ENCODE measurements at places on chromosomes 7 and 10.

DNA sequence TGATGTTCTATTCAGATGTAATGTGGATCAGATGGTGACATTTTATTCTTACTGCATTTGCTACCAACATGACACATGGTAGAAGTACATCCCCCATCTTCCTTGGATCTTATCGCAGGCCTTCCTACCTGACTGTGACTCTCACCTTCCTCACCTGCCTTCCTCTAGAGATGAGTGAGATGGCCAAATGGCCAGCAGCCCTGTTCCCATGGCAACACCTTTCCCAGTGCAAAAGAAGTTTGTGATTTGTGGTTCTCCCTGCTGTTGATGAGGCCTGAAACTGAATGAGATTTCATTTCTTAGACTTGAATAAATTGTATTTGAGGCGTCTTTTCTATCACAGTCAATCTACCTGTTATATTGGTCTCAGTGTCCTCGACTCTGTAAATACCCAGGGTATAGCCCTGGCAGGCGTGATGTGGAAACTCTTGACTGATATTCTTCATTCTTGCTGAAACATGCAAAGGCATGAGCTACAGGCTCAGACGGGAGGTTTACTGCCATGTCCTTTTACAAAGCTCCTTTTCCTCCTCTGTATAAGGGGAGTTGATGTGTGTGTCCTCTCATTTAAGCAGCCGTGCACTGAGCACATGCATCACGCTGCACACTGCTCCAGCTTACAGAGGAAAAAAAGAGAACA lies 440.7 kb upstream of the AKR1E2 start:
- no peak for DNase-seq

DNA sequence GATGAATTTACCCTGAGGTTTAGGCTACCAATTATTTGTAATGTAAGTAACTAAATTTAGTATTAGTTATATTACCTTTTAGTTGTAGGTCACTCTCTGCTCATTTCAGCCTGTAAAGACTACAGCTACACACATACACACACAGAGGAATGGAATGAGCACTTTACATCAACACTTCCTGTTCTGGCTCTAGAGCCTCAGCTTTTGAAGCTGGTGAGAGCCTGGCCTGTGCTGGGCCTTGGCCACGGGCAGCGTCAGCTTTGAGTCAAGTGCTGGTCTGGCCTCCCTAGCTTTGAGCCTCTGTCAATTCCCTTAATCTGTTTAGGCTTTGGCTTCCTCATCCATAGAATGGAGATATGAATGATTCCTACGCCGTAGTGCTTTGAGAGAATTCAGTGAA lies 141.7 kb downstream of the EGFR start:
- DNase-seq: no peak

DNA sequence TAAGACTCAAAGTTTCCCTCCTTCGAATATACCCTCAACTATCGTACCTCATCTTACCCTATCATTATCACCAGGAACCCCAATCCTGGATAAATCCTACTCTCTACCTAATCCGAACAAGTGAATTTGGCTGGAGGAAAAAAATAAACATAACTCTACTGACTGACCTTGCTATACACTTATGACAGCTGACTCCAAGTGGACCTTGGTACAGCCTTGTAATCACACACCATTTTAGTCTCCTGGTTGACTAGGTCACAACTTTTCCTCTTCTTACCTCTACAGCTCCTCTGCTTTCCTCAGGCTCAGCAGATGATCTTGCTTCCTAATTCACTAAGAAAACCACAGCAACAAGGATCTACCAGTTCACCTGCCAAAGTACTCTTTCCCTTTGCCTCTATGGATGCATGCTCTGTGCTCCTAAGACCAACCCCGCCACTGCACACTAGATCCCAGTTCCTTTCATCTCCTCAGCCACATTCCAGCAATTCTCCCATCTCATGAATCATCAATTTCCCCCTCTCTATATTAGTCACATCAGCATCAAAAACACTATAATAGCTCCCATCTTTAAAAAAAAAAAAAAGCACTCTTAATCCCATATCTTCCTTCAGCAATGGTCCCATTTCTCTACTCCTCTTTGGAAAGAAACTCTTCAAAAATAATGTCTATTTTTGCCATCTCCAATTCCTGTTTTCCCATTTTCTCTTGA lies 35.5 kb downstream of the COA1 start:
- DNase-seq: no peak

DNA sequence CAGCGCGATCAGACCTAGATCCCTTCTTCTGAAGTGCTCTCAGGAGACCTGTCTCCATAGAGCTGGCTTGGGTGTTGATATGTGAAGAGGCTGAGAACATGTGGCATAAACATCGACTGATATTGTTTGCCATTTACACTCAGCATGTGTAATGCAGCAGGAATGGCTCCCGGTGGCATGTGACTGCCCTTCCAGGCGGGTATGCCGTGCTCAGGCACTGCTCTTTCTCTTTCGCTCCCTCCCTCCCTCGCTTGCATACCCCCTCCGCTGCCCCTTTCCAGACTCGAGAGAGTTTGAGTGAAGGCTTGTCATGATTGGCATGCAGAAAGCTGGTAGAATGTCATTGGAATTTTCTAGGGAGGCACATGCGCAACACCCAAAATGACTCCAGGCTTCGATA lies 107.3 kb upstream of the PDCD4 start:
- no peak for DNase-seq

DNA sequence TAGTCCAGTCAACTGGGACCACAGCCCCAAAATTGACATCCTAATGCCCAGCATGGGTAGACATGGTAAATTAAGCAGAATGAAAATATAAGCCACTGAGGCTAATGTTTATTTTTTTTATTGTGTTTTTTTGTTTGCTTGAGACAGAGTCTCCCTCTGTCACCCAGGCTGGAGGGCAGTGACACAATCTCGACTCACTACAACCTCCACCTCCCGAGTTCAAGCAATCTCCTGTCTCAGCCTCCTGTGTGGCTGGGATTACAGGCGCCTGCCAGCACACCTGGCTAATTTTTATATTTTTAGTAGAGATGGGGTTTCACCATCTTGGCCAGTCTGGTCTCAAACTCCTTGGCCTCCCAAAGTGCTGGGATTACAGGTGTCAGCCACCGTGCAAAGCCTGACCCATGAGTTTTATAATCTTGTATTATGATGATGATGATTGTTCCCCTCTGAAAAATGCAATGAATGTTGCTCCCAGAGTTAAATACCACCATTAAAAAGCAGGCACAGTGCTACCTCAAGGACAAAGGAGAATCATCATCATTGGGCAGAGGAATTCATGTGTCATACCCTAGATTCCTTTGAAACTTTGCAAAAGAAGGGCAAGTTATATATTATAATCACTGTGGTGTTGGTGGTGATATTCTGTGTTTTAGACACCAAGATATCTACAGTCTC lies 228.0 kb downstream of the PARD3 start:
- no peak for DNase-seq

- DNase-seq: no peak
Observed at GRCh38 chr7:45055016-45055415, 33.8 kb downstream of the NACAD start.

GRCh38 chr7:132541656-132542055 lies 34.6 kb downstream of the PLXNA4 start:
- DNase-seq: no peak

GRCh38 chr10:23525406-23525805 lies 86.5 kb downstream of the OTUD1 start:
- DNase-seq: no peak

DNA sequence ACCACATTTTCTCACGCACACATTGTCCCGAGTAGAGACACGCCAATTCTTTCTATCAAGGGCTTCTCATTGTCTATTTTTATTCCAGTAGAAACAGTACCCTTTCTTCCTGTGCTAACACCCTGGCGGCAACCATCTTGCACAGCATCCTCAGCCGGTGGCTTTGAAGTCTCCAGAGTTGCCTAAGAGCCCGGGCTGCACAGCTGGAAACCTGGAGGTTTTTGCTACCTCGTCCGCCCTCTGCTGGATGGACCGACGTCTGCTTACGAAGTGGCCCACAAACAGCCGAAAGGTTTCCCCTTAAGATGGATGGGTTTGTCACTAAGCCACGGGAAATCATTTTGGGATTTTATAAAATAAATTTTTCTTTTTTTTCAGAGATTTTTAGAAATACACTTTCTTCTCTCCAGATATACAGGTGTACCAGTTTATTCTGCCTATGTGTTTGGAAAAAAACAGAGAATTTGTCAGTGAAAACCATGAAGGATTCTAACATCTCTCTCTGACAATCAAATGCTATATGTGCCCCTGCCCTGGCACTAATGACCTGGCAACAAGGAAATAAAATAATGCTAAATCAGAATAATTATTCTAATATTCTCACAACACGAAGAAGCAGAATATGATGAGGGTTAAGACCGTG lies 81.8 kb upstream of the FAM204A start:
- peak; percentile 4 for DNase-seq

- DNase-seq: no peak
Observed at GRCh38 chr7:23544913-23545354, 13.2 kb upstream of the TRA2A start.

DNA sequence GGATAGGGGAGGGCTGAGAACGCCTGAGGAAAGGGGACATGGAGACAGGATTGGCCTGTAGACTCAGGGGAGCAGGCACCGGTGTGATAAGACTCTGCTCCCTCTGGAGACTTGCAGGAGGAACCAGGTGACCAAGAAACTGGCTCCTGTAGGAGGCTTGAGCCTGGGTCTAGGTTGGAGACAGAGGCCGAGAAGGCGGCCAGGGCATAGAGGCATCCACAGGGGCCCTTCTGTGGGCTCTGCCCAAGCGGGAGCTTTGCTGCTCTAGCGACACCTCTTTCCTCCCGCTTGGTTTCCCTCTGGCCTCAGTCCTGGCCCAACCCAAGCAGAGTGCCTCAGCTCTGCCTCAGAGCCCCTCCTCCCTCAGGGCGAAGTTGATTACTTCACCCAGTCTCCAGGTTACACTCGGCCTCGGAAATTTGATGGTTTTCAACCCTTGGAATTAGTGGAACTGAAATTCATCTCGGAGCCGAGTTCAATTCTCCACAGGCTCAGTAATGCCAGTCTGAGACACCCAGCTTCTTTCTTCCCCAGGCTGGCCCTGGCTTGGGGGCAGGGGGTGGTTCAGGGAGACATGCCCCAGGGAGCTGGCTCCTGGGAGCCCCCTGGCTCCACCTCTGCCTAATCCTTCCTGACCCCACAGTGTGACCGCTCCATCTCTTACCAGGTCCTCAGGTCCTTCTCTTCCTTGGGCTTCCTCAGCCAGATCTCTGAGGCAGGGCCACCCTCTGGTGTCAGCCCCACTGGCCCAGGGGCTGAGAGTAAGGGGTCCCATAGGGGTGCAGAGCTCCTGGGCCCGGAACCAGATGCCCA lies 60.4 kb downstream of the PAX2 start:
- no peak for DNase-seq

- peak; percentile 19 for DNase-seq
Observed at GRCh38 chr10:14325325-14325955, 5.3 kb downstream of the FRMD4A start.

- no peak for DNase-seq
Observed at GRCh38 chr7:55172161-55172560, 153.3 kb downstream of the EGFR start.

DNA sequence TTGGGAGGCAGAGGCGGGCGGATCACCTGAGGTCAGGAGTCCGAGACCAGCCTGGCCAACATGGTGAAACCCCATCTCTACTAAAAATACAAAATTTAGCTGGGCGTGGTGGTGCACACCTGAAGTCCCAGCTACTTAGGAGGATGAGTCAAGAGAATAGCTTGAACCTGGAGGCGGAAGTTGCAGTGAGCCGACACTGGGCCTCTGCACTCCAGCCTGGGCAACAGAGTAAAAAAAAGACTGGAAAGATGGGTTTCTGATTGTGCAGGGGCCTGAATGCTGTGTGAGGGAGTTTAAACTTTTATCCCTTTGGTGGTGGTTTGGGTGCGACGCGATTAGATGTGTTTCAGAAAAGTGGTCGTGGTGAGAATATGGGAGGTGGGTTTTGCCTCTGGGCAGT lies 1.8 kb downstream of the CHST12 start:
- DNase-seq: no peak

DNA sequence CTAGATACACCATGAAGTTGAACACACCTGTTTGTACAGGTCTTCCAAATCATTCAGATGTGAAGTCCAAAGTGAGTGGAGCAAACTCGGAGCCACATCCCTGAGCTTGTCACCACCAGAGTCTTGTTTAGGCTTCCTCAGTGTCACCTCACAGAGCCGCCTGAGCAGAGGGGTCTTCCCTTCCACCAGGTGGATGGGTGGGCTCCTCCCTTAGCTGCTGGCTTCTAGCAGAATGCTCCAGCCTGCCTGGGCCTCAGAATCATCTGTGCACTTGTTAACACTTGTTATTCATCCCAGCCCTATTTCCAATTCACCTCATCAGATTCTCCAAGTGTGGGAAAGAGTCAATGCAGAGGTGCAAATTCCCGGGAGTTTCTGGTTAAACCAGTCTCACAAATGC lies 32.5 kb downstream of the C10orf71 start:
- no peak for DNase-seq

- no peak for DNase-seq
Observed at GRCh38 chr10:70920519-70920918, 32.2 kb upstream of the PCBD1 start.

GRCh38 chr10:16987976-16988610 lies 141.5 kb downstream of the CUBN start:
- no peak for DNase-seq

DNA sequence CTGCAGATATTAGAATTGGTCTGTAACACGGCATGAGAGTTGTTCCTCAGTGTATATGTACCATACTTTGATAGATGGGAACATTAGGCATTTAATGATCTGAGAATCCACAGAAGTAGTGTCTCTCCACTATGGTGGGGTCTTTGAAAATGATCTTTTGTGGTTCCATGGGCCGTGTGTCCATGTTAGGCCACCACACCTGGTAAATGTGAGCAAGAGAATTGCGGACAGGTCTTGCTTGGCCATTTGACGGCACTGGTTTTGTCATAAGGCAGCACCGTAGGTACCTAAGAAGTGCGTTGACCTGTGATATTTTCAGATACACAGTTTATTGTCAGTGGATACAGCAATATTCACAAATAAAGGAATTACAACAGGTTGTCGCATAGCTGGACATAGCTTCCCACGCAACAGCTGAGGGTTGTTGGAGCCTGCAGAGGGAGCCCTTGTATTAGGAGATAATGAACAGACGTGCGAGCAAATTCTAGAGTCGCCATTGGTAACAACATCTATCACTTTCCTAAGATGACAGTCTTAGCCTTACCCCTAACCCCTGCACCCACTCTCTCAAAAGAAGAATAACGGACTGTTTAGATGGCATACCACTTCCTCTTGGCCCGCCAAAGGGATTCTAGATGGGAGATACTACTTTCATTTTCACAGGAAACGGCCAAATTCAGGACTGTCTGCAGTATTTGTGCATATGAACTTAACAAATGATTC lies 111.4 kb downstream of the COL28A1 start:
- peak; percentile 9 for DNase-seq

- DNase-seq: no peak
Observed at GRCh38 chr7:121449329-121449728, 53.2 kb upstream of the FAM3C start.

Data from stimulated activated CD8-positive, alpha-beta memory T cell treated with anti-CD3 and anti-CD28 coated beads, Interleukin-2, amount 100 ng/mL, for 1 hour (primary cell).